ENCODE measurements at places on chromosomes 13 and 19.

- no peak for DNase-seq
Observed at GRCh38 chr13:48542581-48543341, 9.9 kb upstream of the RCBTB2 start.

DNA sequence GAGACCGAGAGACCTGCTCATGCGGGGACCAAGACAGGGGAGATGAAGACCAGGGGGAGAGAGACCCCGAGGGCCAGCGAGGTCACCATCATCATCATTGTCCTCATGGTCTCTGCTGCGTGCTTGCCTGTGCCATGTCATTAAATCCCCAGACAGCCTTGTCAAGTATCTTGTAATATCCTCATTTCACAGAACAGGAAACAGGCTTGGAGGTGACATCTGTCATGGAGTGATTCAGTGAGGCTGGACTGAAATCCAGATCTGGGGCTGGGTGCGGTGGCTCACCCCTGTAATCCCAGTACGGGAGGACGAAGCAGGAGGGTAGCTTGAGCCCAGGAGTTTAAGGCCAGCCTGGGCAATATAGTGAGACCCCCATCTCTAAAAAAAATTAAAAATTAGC, 5.9 kb upstream of the NANOS2 start:
- no peak for DNase-seq

GRCh38 chr13:49329831-49330545, 82.3 kb downstream of the CDADC1 start:
- no peak for DNase-seq

DNA sequence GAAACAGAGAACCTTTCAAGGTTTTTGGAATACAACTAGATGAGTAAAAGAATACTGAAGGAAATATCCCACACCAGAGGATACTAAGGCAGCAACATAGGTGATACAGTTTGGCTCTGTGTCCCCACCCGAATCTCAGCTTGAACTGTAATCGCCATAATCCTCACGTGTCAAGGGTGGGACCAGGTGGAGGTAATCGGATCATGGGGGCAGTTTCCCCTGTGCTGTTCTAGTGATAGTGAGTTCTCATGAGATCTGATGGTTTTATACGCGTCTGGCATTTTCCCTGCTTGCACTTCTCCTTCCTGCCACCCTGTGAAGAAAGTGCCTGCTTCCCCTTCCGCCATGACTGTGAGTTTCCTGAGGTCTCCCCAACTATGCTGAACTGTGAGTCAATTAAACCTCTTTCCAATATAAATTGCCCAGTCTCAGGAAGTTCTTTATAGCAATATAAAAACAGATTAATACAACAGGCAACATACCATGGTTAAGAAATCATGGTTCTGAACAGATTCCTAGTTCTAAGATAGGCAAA, 97.0 kb downstream of the ABCC4 start:
- DNase-seq = no peak

- DNase-seq = no peak
Observed at GRCh38 chr13:32300406-32300805, 14.8 kb downstream of the ZAR1L start.

DNA sequence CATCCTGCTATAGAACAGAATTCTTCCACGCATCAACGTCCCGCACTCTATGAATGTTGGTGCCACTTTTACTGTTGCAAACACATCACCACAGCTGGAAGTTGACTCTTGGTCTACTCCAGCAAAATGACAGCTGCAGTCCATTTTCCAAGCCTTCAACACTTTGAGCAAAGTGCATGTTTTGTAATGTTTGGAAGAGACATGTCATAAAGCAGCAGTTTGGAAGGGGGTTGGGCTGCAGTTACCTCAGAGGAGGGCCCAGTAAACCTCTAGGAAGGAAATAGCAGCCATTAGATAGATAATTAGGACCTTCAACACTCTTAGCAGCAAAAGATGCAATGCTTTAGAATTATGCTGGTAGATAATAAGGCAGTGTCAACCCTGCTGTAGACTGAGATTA, 323.6 kb downstream of the TDRD3 start:
- no peak for DNase-seq

DNA sequence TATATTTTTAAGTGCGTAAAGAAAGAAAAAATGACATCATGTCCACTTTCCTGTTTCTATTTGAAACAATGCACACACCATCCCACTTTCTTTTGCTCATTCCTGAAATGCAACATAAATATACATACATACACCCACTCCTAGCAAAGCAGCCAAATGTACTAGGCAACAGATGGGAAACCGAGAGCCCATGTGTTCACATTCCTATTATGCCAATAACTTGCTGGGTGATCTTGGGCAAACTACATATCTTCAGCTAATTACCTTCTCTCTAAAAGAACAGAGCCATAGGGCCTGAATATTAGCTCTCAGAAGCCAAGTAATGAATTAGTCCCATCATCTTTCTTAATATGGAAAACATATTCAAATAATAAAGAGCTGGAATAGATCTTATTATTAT, 610.6 kb upstream of the ATXN8OS start:
- DNase-seq = no peak

DNA sequence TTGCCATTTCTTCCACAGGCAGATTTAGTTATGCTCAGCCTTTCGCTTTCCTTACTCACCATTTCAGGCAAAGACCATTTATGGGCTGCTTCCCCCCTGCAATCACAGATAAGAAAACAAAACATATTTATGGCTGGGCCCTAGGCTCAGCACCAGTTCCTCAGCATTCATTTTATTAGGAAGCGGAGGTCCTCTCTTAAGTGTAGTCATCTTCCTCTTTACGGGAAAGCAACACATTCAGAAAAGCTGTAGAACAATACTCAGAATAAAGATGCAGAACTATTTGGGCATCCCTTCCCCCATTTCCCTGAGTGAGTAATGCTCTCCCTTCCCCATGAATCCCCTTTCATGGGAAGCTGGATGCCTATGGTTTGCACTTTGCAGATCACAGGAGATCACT, 27.9 kb downstream of the FLT1 start:
- DNase-seq = no peak

- no peak for DNase-seq
Observed at GRCh38 chr19:41249707-41250423, 14.3 kb upstream of the HNRNPUL1 start.

DNA sequence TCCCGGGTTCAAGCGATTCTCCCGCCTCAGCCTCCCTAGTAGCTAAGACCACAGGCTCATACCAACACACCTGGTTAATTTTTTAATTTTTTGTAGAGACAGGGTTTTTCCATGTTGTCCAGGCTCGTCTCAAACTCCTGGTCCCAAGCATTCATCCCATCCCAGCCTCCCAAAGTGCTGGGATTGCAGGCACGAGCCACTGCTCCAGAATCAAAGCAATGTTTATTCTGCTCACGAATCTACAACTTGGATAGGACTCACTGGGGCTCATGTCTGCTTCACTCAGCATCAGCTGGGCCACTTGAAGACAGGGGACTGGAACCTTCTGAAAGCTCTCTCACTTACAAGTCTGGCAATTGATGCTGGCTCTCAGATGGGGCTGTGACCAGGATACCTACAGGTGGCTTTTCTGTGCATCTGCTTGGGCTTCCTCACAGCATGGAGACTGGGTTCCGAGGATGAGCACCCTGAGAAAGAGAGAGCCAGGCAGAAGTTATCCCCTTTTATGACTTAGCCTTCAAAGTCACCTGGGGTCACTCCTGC, 8.2 kb upstream of the ZNF792 start:
- DNase-seq = no peak

GRCh38 chr13:105642511-105642958, 892.9 kb downstream of the EFNB2 start:
- no peak for DNase-seq
